ENCODE measurements at places on chromosomes 3 and 15.

- no peak for DNase-seq
Measured at GRCh38 chr3:168696051-168696450, 600.3 kb upstream of the GOLIM4 start.

DNA sequence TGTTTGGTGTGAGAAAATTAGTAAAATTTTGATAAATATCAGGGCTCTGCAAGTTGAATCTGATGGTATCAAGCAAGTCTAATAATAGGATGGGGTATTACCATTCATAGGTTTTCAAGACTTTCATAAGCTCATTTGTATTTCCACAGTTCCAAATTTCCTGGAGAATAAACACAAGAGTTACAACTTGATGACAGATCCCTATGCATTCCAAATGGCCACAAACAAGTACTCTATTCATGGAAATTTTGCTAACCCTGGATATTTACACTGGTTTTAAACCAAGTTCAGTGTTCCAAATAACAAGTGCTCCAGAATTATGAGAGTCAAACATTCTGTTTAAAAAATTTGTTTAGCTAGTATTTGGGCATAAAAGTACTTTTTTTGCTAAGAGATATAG is 75.0 kb upstream of the CNTN6 start:
- DNase-seq: no peak

DNA sequence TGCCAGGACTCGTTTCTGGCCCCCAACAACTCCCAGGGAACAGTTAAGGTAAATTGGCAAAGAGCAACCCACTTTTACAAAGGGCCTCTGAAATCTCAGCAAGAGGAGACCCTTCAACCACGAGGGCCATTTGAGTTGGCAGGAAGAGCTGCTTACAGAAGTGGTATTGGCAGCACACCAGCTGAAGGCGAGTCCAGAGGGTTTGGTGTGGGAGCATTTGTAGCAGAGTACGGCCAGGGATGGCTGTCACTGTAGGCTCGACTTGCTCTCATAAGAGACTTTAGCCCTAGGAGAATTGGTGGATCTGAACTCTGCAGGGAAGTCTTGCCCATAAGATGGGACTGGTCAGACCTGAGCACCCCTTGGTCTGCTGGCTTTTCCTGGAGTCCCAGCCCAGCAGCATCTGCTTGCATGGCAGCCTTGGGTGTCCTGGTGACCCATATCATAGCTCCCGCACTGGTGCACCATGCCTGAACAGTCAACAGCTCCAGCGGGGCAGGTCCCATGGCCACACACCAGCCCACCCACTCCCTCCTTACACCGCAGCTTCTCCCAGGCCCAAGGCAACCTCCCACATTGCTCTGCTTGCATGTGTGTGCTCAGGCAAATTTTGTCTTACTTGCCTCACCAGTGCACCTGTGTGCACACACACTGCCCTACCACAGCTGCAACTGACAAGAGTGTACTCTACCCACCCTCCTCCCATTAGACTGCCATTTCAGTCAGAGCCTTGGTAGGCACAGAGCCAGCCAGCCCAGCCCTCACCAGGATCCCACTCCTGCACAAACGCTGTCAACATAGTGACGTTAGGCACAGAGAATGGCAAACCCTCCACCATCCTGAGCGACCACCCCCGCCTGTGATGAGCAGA is 861.6 kb upstream of the DPPA4 start:
- DNase-seq: no peak

- DNase-seq: no peak
Measured at GRCh38 chr15:60555291-60555690, 76.3 kb upstream of the ICE2 start.
